Activated CD4-positive, alpha-beta T cell treated with anti-CD3 and anti-CD28 coated beads, Interleukin-2, amount 10 ng/mL, durations not matched to agents 24 days and 14 days (primary cell): ENCODE measurements at places on chromosomes 12 and 14. TPM values are rescaled to one million over a fixed set of nuclear protein-coding genes. Genes with fewer than 3 reads are reported as not detected.

The GDF11 gene
- total RNA-seq: 14.3 and 15.1 TPM in 2 replicates

The KLRC4 gene
- not detected in 2 replicates for total RNA-seq

The ANKRD33 gene
- not detected in 2 replicates for total RNA-seq

The RAD51B gene
- 28.5 and 29.3 TPM in 2 replicates for total RNA-seq

GRCh38 chr14:72678356-72678755, 215.5 kb downstream of the DPF3 start:
- no peak for DNase-seq

- no peak for DNase-seq
These were observed 134.1 kb downstream of the PLEKHA5 start for GRCh38 chr12:19263672-19264071.

GRCh38 chr12:619346-619745, 43.9 kb downstream of the NINJ2 start:
- peak; percentile 70 for DNase-seq

DNA sequence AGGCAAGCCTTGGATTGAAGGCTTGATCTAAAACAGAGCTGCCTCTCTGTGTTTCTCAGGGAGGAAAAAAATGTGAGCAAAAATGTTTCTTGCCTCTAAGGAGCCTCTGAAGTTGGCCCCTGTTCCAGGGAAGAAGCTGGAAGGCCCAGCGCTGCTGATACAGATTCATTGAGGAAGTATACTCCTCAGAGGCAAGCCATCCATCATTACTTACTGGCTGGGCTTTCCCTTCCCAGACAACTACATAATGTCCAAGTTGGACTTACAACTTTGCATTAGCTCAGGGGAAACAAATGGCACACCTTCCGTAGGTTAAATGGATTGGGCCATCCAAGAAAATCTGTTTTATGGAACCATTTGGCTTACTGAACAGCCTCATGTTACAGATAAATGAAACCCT, 263.7 kb upstream of the SEL1L start:
- DNase-seq: no peak

- DNase-seq: no peak
These were observed 8.2 kb downstream of the CAMKK2 start for GRCh38 chr12:121288158-121288845.

- no peak for DNase-seq
These were observed 306.8 kb upstream of the G2E3 start for GRCh38 chr14:30252151-30252550.

DNA sequence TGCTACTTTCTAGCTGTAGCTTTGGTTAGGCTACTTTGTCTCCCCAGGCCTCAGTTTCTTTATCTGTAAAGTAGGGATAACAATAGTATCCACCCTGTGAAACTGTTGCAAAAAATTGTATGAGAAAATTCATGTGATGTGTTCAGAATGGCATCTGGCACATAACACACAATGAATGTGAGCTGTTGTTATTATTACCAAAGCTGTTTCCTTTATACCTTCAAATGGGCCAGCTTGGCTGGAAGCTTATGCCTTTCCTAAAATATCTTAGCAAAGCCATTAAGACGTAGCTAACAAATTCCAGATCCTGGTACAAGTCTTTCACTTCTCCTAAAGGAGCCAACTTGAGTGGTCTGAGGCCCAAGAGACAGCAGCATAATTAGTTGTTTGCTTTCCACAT, 25.2 kb upstream of the MANSC4 start:
- no peak for DNase-seq

DNA sequence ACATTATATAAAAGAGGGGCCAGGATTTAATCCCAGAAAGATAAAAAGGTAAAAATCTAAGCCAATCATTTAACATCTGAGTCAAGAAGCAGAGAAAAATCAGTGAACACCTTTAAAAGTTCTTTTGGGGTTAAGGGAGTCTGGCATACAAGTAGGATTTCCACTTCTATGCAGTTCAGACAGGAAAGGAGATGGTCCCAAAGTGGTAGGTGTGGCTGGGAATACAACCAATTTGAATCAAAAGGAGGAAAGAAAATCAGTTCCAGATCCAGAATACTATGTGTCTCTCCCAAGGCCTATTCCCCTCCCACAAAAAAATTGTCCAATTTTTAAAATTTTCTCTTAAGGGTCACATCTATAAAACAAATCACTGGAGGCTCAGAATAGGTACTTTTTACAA, 167.4 kb downstream of the PHLDA1 start:
- DNase-seq: no peak

GRCh38 chr12:4265280-4265679, 8.3 kb upstream of the CCND2 start:
- DNase-seq: no peak

DNA sequence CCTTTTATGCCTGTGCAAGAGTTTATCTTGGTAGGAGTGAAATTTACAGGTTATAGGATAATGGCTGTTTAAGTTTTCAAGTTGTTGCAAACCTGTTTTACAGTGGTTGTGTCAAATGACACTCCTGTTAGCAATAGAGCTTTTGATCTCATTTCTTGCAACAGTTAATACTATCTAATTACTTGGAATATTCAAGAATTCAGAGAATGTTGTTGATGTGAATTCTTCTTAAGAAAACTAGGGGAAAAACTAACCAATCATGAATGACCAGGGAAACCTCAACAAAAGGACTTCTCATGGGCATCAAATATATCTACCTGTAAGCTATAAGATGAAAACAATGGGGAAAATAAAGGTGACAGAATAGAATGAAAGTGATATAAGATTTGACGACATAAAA, 85.0 kb downstream of the IPO8 start:
- no peak for DNase-seq

- DNase-seq: peak; percentile 76
These were observed 113.4 kb upstream of the PELI2 start for GRCh38 chr14:56004786-56005185.

- DNase-seq: no peak
These were observed 48.8 kb downstream of the KCNJ8 start for GRCh38 chr12:21725731-21726130.

DNA sequence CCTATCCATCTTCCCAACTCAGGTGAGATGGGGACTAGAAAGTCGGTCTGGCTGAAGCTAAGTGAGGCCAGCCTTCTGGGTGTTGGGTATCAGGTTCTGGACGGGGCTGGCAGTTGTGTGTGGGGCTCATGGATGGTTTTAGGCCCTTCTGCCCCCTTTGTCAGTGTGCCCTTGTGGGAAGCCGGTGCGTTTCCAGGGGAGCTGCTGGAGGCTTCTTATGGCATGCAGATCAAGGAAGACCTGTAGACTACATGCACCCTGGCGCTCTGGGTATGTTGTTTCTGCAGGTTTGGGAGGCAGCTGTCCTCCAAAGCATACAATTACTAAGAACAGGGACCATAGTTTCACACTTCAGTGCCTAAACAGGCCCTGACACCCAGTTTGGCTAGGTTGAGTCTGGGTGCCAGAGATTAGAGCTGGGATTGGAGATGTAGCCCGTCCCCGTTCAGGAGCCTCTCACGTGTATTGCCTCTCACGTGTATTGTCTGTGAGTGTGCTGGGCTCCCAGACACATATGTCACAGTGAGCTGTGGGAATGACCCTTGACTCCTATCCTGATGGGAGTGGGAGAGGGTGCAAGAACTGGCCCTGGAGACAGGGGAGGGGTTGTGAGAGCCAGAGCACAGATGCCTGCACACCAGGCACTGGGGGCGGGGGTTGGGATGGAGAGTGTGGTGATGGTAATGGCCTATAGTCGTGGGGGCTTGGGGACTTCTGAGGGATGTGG, 84.4 kb downstream of the SLC25A47 start:
- no peak for DNase-seq

GRCh38 chr12:132389026-132389425, 59.6 kb upstream of the GALNT9 start:
- DNase-seq: no peak

GRCh38 chr14:97499790-97500481, 702.8 kb downstream of the VRK1 start:
- no peak for DNase-seq

DNA sequence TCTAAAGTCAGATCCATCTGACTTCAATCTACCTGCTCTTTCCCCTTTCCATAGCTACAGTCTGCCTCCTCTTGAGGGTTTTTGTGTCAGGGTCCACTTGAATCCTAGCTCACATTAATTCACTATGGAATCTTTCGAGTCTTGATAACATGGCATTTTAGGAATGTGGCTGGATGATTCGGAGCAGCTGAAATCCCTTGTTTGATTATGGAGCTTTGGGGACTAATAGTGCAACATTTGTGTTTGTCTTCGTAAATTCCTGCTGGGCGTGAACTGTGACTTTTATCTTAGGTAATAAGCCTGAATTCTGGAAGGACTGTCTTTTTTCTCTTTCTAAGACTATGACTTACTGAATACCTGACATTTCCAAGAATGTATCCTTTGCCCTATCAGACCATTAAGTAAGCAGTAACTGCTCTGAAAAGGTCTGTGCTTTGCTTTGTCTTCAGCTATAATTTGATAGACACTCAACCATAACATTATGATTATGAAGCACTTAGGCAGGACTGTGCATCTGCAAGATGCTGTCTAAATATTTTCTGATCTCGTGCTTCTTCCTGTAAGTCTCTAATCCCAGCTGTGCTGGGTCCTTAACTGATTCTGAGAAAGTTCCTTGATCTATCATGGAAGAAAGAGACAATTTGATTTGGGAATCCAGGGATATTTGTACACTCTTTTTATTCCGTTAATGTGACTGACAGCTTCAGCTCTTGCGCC, 19.0 kb upstream of the PELI2 start:
- DNase-seq: no peak
